ENCODE measurements at places on chromosomes 16 and 17.
A peak's percentile ranks its signal among the peaks of the same experiment; 100 is the strongest.

DNA sequence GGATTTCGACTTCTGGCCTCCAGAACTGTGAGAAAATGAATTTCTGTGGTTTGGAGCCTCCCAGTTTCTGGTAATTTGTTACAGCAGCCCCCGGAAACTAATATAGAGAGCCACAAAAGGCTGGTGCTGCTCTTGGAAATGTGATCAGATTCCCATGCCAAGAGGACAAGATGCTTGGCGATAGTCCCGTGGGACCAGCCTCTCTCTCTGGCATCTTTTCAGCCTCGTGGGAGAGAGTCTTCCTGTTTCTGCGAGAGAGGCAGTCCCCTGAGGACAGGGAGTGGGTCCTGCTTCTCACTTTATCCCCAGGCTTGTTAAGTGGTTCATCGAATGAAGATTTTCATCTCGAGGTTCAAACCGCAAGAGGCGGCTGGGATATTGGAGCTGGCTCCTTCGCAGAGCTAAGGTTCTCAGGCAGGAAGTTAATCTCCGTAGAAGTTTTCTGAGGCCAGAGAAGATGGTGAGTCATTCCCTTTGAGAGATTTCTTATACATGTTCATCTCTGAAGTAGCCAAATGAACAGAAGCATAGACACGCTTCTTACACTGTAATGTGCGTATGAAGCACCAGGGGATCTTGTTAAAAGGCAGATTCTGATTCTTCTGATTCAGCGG lies 211.6 kb upstream of the SDK2 start:
- no peak overlapping the region for H3K27ac ChIP-seq
- H3K4me1 ChIP-seq = no peaks in the 10 kb centered on the region

DNA sequence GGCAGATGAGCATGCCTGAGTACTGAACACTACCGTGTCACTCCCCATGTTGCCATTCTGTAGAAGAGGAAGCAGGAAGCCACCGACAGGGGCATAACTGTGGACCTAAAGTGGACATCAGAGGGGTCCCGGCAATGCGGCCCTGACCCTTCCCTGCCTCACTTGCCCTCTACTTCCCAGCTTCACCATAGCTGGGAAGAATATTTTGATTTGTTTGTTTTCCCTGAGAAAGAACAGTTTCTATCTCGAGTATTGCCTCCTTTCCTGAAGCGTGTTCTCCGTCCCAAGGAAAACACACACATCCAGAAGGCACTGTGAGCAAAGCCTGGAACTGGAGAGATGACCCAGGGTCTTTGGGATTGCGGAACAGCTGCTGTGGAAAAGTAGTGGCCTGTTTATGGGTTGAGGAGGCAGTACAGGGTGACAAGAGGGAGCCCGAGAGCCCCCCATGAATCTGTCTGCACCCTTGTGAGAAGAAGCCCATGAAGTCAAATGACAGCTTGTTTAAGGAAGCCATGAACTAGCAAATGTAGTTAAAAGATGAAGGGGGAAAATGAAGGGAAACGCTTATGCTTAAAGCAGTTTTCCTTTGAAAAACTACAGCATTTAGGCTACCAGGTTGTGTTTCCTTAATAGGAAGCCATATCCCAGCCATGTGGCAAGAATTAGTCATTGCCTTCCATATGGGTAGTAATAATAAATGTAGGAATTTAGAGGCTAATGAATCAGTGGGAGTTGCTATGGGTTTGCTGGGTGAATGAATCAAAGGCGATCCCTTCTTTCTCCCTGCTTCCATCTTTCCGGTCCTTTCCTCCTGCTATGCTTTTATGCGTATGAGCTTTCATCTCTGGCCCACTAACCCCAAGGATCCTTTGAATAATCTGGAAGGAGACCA lies 90.0 kb upstream of the TBX2 start:
- H3K4me3 ChIP-seq = no peak overlapping the region
- no peaks in the 10 kb centered on the region for H3K4me1 ChIP-seq
- DNase-seq = no peak
- H3K36me3 ChIP-seq = no peaks in the 10 kb centered on the region

GRCh38 chr16:57791893-57792461 lies 10.3 kb downstream of the KIFC3 start:
- no peak overlapping the region for H3K27ac ChIP-seq
- no peaks in the 10 kb centered on the region for H3K4me1 ChIP-seq
- DNase-seq = no peak
- peaks cover 4% of the 10 kb centered on the region for H3K27me3 ChIP-seq
- H3K4me3 ChIP-seq = no peak overlapping the region

- no peak overlapping the region for H3K27ac ChIP-seq
- H3K4me3 ChIP-seq = no peak overlapping the region
- no peak for DNase-seq
Measured at GRCh38 chr16:15509593-15510535, 75.5 kb downstream of the BMERB1 start.

- H3K27me3 ChIP-seq = no peaks in the 10 kb centered on the region
- no peak for DNase-seq
- H3K27ac ChIP-seq = peak within 1 kb of the TSS; percentile 73
- peaks cover 24% of the 10 kb centered on the region for H3K4me1 ChIP-seq
- peak within 1 kb of the TSS; percentile 77 for H3K4me3 ChIP-seq
Measured at GRCh38 chr17:8867361-8867981, at the start of gene PIK3R6. Gene PIK3R6 (minus strand): TSS chr17:8867674. CDS start chr17:8849794, 17,880 bp downstream.

DNA sequence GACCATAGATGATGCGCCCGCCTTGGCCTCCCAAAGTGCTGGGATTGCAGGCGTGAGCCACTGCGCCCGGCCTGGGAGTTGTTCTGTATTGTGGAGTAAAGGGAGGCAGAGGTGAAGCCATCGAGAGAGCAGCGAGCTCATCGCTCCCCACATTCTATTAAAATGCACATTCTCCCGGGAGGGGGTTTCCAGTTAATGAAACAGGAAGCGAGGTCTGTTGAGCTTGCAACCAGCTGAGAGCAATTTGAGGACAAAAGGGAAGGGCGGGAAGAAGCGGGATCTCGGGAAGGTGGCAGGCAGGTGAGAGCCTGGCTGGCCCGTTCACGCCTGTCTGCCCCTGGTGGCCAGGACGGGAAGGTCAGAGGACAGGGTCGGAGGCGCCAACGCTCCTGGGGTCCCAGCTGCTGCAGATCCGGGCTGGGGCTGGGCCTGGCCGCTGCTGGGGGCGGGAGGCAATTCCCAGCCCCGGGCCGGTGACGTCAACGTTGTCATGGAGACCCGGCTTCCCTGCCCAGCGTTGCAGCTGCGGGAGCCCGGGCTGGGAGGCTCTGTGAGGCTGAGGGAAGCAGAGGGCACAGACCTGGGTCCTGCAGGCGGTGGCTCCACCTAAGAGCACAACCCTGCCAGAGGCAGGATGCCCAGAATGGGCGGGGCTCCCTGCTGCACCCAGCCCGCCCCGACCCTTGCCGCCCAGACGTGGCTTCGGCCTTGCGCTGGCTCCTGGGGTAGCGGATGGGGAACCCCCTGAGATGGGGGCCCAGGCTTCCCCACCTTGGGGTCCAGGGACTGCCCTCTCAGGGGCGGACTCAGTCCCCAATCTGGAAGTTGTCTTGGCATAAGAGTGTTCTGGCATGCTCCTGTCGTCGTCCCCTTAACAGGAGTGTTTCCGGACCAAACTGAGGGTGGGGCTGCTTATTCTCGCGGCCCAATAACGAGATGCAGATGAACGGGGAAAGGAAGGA lies 48.7 kb upstream of the PLCG2 start:
- peak overlapping the region; percentile 86 for H3K27ac ChIP-seq
- no peaks in the 10 kb centered on the region for H3K36me3 ChIP-seq
- H3K27me3 ChIP-seq = no peaks in the 10 kb centered on the region
- peaks cover 31% of the 10 kb centered on the region for H3K4me1 ChIP-seq
- peak overlapping the region; percentile 85 for H3K4me3 ChIP-seq
- DNase-seq = peak; percentile 65

GRCh38 chr17:66185862-66186261 lies 6.1 kb downstream of the CEP112 start:
- peaks cover 3% of the 10 kb centered on the region for H3K4me1 ChIP-seq
- H3K4me3 ChIP-seq = no peak overlapping the region
- no peak for DNase-seq
- peaks cover 4% of the 10 kb centered on the region for H3K27me3 ChIP-seq
- H3K36me3 ChIP-seq = peaks cover 2% of the 10 kb centered on the region

DNA sequence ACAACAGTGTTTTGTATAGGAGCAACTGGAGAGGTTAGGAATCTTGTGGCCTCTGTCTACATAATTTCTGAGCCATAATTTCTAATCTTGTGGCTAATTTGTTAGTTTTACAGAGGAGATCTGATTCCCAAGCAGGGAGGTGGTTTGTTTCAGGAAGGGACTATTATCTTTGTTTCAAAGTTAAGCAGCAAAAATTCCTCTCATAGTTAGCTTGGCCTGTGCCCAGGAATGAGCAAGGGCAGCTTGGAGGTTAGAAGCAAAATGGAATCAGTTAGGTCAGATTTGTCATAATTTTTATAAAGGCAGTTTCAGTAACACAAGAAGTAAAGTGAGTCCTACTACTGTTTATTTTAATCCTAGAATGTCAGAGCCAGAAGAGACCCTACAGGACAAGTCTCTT lies 2.0 kb upstream of the RDM1 start:
- no peak overlapping the region for H3K4me3 ChIP-seq
- H3K4me1 ChIP-seq = peaks cover 10% of the 10 kb centered on the region
- H3K27me3 ChIP-seq = peaks cover 2% of the 10 kb centered on the region
- DNase-seq = no peak

DNA sequence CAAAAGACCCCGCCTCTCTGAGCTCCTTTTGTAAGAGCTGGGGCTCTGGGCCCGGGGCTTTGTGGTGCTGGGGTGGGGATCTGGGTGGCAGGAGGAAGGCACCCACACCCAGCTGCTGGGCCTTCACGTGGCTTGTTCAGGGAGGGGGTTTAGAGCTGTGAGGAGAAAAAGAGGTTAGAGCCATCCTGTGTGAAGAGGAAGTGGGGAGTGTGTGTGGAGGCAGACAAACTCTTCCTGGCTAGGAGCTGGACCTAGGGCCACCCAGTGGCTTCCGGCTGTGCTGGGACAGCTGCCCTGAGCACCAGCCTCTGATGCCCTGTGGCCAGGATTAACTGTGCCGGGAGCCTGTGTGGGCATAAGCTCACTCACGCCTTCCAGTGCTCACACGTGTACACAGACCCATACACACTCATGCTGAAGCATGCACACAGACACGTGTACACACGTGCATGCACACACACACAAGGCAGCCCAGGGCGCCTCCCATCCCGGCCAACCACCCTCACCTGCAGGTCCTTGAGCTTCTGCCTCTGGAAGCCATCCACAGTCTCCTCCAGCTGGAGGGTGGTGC lies 7.4 kb downstream of the CIBAR2 start:
- no peak for DNase-seq
- H3K4me3 ChIP-seq = peak overlapping the region; percentile 1
- H3K36me3 ChIP-seq = no peaks in the 10 kb centered on the region

DNA sequence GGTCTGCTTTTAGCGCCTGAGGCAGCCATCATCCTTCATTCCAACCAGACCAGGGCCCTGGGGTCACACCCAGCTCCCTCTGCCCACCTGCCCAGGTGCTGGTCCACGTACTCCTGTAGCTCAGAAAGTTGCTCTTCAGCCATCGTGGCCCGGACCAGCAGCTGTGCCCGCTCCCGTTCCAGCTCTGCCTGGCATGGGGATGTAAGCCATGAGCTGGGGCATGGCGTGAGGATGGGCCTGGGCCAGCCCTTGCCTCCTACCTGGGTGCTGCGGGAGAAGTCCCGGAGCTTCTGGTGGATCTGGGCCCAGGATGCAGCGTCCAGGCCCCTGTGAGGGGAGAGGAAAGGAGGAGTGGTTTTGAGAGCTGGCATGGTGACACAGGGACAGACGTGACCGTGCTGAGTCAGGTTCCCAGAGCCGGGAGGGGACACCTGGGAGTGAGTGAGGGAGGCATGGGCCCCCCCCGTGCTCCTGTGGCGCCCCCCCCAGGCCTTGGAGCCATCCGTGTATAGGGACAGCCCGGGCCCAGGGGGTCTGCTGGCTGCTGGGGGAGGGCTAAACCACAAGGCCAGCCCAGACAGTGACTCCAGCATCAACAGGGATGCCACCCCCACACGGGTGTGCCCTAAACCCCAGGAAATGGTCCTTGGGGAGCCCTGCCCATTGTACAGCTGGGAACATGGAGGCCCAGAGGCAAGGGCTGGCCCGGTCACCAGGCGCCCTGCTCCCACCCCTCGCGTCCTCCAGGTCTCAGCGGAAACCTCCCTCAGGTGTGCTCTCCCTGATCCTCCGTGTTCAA lies 2.1 kb downstream of the ANTKMT start:
- peaks cover 3% of the 10 kb centered on the region for H3K36me3 ChIP-seq
- H3K4me3 ChIP-seq = no peak overlapping the region
- peaks cover 16% of the 10 kb centered on the region for H3K4me1 ChIP-seq
- H3K27ac ChIP-seq = no peak overlapping the region
- no peaks in the 10 kb centered on the region for H3K27me3 ChIP-seq

- no peak for DNase-seq
- H3K36me3 ChIP-seq = no peaks in the 10 kb centered on the region
- no peak overlapping the region for H3K4me3 ChIP-seq
- H3K27ac ChIP-seq = no peak overlapping the region
- H3K27me3 ChIP-seq = no peaks in the 10 kb centered on the region
- H3K4me1 ChIP-seq = no peaks in the 10 kb centered on the region
Measured at GRCh38 chr16:8258523-8258922, 331.8 kb downstream of the TMEM114 start.

GRCh38 chr16:81940781-81941560 lies 70.3 kb downstream of the SDR42E1 start:
- no peak overlapping the region for H3K27ac ChIP-seq
- DNase-seq = no peak
- H3K4me1 ChIP-seq = no peaks in the 10 kb centered on the region
- H3K27me3 ChIP-seq = no peaks in the 10 kb centered on the region
- H3K4me3 ChIP-seq = no peak overlapping the region
- H3K36me3 ChIP-seq = peaks cover 98% of the 10 kb centered on the region

GRCh38 chr17:57561072-57561861 lies 183.8 kb downstream of the CCDC182 start:
- no peaks in the 10 kb centered on the region for H3K27me3 ChIP-seq
- H3K4me3 ChIP-seq = no peak overlapping the region
- H3K27ac ChIP-seq = no peak overlapping the region
- peaks cover 10% of the 10 kb centered on the region for H3K36me3 ChIP-seq
- peaks cover 33% of the 10 kb centered on the region for H3K4me1 ChIP-seq
- DNase-seq = no peak

- H3K4me3 ChIP-seq = peak overlapping the region; percentile 74
- peak overlapping the region; percentile 91 for H3K27ac ChIP-seq
- H3K36me3 ChIP-seq = no peaks in the 10 kb centered on the region
- peak; percentile 67 for DNase-seq
Measured at GRCh38 chr17:63946440-63947363, 14.6 kb upstream of the CD79B start.

- DNase-seq = no peak
- H3K27me3 ChIP-seq = no peaks in the 10 kb centered on the region
- H3K4me1 ChIP-seq = peaks cover 72% of the 10 kb centered on the region
- H3K4me3 ChIP-seq = peak overlapping the region; percentile 73
- peak overlapping the region; percentile 85 for H3K27ac ChIP-seq
Measured at GRCh38 chr16:11296706-11297491, 15.8 kb upstream of the PRM1 start.

- H3K36me3 ChIP-seq = no peaks in the 10 kb centered on the region
- no peak overlapping the region for H3K27ac ChIP-seq
- H3K4me3 ChIP-seq = peak overlapping the region; percentile 66
Measured at GRCh38 chr16:649631-650030, 466 bp downstream of the WDR90 start.

- no peak for DNase-seq
- no peak overlapping the region for H3K27ac ChIP-seq
- no peaks in the 10 kb centered on the region for H3K27me3 ChIP-seq
- H3K4me3 ChIP-seq = no peak overlapping the region
- H3K36me3 ChIP-seq = no peaks in the 10 kb centered on the region
- H3K4me1 ChIP-seq = peaks cover 11% of the 10 kb centered on the region
Measured at GRCh38 chr17:55527540-55528118, 16.4 kb upstream of the SMIM36 start.
